Choroid plexus epithelial cell (primary cell): ENCODE measurements at places on chromosomes 4 and X.

DNA sequence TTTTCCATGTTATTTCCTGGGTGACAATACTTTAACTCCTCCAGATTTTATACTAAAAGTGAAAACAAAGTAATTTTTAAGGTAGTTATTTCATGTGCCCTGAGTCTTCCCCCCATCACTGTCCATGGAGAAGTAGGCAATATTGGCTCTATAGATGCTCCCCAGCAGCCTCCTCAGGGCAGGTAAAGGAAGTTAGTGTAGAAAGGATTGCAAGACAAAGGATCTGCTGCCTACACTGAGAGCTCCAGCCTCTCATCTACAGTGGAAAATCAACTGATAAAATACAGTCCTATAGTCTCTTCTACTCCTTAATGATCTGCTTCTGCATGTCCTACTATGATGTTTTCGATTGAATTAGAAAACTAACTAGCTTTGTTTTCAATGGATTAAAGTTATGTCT, 8.5 kb downstream of the POU3F4 start:
- DNase-seq = no peak

- no peak for DNase-seq
These were observed 34.2 kb downstream of the ARHGEF9 start for GRCh38 chrX:63750811-63751210.

DNA sequence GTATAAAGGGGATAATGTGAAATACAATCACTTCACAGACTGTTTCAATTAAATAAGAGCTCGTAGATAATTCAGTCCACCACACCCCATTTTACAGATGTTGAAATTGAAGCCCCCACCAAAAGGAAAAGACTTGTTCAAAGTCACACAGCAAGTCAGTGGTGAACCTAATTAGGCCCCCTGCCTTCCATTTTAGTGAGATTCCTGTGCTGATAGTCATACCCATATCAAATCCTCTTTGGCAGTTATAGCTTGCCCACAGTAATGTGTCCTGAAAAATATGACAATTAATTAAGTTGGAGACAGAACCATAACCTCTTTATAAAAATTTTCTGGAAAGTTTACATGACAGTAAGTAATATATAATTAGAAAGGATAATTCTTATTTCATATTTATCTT, 58.0 kb downstream of the AR start:
- no peak for DNase-seq

- DNase-seq = no peak
These were observed 35.9 kb upstream of the AP1S2 start for GRCh38 chrX:15890463-15890862.

- no peak for DNase-seq
These were observed 118.2 kb downstream of the GPR143 start for GRCh38 chrX:9647431-9647830.

- no peak for DNase-seq
These were observed at the start of gene APELA for GRCh38 chr4:164876700-164877324. APELA (plus strand) TSS chr4:164877178; CDS start chr4:164877332, 154 bp downstream.

DNA sequence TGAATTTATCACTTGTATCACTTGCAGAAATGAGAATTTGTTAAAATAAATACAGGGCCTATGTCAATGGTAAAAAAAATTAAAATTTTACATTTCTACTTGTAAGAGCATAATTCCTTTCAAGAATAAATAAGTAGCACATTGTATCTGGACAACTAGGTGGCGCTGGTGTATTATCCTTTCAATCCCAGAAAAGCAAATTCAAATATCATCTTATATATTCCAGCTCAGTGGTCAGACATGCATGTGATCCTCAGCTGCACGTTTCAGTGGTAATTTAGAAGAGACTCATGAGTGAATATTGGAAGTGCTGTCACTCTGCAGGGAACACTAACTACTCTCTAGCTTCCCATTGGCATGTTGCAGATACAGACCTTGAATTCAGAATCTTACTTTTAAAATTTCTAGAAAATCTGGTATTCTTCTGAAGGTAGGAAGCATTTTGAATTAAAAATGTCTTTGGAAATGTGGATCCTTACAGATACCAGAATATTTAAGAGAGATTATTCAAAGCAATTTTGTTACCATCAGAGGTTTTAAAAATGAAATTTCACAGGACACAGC, 1414.7 kb upstream of the TENM3 start:
- DNase-seq = peak; percentile 88

GRCh38 chr4:182338746-182339145, 95.5 kb downstream of the TENM3 start:
- DNase-seq = peak; percentile 8

- no peak for DNase-seq
These were observed 130.9 kb downstream of the RELL1 start for GRCh38 chr4:37555322-37555721.

GRCh38 chr4:141871086-141871770, 234.8 kb downstream of the IL15 start:
- DNase-seq = peak; percentile 50

DNA sequence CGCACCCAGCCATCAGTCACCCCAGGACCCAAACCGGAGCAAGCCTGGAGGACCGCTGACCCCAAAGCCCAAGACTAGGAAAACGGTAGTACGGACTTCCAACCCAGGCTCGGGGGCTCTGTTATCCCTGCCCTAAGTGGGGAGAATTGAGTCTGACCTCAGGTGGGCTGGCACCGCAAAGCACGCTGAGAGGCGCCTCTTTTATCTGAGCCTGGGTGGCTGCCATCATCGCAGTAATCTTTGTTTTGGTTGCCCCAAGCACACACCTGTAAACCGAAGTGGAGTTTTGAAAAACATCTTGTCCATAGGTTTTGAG, 894 bp upstream of the SH3RF1 start:
- no peak for DNase-seq

- no peak for DNase-seq
These were observed 73.7 kb upstream of the SPANXB1 start for GRCh38 chrX:140928739-140929138.

DNA sequence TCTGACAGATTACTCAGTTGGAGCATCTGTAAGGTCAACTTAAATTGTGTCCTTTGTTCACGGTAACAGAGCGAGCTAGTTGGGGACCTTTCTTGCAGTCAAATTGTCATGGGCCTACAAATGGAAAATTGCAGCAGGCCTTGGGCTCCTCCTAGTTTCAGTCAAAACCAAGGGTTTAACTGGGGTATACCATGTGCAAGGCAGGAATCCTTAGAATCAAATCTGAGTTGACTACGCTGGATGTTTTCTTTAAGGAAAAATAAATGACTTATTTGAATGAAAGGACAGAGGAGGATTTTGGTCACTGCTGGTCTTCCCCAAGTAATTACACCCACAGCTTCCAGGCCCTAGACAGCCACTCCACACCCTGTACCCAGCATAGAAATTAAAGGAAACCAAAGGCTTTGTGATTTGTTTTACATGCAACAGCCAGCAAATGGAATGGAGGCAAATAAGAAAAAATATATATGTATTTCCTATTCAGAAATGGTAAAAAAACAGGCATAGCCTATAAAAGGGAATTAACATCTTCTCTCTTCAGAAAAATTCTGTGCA, 307.1 kb downstream of the LDB2 start:
- DNase-seq = no peak

DNA sequence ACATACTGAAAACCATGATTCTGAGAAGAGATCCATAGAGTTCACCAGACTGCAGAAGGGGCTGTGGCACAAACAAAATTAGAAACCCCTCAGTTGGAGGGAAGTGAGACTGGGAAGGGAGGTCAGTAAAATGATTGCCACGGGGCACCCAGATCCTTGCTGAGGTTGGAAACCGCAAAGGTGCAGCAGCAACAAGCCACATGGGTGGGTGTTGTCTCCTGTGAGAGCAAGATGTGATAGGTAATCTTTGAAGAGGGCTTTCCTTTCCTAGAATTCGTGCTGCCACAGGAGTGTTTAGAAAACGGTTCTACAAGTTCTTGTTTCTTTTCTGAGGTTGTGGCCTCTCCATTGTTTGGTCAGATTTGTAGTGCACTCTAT, 85.5 kb downstream of the NFKB1 start:
- DNase-seq = no peak

DNA sequence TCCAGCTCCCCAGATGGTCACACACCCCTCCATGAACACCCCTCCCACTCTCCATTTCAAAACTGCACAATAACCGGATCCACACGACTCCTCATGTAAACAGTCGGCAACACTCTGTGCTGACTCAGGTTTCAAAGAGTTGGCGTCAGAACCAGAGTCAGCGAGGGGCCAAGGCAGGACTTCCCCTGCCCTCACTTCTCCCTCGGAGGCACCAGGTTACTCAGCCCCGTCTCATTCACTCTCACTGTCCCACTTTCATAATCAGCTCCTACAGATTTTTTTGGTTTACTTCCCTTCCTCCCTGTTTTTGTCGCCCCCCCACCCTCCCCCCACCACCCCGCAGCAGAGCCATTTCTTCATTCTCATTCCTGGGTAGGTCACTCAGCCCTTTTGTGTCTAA, 2.7 kb upstream of the TIMP1 start:
- peak; percentile 87 for DNase-seq

DNA sequence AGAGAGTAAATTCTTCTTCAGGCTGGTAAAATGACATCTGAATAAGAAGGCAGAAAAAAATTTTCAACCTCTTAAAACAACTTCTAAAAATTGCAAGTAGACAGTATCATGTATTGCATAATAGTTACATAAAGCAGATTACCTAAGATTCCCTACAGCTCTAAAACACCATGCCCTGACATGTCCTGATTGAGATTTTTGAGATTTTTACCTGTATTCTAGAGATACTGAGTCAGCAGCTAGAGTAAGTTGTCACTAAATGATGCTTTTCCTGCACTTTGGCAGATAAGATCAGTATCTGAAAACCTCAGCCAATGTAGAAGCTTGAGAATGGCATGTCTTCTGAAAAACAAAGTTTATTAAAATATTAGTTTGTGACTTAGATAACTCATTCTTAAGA, 713.6 kb downstream of the CCSER1 start:
- no peak for DNase-seq

DNA sequence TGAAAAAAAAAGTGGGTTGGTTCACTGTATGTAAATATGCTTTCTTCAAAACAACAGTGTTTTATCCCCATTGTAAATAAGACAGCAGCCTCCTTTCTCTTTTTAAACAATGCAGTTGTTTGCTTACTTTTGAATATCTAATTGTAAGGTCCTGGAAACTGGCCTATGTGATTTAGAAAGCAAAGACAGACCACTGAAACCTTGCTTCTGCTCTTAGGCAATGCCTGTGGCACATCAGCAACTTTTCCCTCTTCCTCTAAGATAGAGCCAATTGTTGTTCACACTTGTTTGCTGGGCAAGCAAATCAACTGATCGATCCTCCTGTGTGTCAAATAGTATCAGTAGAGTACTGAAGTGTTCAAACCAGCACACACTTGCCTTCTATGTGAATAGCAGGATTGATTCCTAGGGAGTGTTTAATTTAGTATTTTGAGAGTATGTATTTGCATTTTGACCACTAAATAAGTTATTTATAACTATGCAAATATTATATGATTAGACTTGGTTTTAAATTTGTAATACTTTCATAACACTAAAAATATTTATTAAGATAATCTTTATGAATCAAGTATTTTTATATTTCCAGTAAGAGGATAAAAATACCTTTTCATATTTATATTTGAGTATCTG, 55.4 kb upstream of the GRPR start:
- no peak for DNase-seq

DNA sequence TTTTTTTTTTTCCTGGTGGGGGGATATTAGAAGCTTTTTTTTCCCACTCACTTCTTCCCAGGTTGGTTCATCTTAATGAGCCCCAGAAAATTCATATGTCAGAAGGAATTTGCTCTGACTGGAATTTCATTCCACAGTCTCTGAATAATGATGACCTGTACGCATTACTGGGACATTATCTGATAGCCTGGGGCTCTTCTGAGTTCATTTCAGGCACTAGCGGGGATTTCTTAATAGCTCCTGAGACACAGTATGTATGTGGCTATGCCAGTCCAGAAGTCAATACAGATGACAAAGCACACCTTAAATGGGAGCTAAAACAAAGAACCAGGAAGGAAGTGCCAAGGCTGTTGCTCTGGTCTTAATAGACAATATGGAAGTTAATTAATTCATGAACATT, 295.2 kb upstream of the IGFBP7 start:
- DNase-seq = no peak

DNA sequence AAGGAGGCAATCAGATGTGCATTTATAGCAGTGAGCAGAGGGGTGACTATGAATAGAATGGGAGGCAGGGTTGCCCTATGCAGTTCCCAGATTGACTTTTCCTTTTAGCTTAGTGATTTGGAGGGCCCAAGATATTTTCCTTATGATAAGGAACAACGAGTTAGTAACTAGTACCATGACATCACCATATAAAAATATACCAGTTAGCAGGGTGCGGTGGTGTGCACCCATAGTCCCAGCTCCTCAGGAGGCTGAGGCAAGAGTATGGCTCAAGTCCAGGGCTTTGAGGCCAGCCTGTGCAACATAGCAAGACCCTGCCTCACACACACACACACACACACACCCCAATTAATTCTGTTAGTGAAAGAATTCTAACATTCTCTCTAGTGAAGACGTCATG, 53.0 kb downstream of the IL13RA2 start:
- peak; percentile 27 for DNase-seq

DNA sequence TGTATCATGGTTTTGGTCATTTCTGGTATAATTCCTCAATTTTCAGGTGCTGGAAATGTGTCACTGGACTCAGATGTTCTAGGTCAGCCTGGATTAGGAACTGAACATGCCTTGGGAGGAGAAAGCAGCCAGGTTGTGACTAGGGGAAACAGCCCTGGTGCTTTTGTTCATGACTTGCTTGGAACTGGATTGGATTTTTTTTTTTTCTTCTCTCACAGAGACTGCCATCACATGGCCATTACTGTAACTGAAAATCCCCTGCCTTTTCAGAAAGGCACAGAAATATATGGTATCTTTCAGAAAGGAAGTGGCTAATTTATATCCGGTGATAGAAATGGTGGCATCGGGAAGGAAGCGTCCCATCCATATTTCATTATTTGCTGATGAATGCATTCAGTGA, 34.6 kb downstream of the SEPTIN11 start:
- peak; percentile 74 for DNase-seq

DNA sequence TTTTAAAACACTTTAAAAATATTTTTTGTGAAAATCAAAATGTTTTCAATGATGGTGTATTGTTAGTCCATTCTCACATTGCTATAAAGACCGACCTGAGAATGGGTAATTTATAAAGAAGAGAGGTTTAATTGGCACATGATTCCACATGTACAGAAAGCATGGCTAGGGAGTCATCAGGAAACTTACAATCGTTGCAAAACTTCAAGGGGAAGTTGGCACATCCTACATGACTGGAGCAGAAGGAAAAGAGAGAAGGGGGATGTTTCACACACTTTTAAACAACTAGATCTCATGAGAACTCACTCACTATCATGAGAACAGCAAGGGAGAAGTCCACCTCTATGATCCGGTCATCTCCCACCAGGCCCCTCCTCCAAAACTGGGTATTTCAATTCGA, 110.7 kb downstream of the TMEM47 start:
- peak; percentile 4 for DNase-seq
